ENCODE measurements at places on chromosomes 7 and 10.

DNA sequence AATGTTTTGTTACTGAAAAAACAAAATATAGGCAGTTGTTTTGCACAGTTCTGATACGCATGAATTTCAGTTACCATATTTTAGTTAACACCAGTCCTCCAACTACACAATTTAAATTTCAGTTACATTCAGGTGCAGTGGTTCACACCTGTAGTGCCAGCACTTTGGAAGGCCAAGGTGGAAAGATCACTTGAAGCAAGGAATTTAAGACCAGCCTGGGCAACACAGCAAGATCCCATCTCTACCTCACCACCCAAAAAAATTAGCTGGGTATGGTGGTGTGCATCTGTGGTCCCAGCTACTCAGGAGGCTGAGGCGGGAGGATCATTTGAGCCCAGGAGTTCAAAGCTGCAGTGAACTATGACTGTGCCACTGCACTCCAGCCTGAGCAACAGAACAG lies 45.3 kb downstream of the ABI1 start:
- no peak for DNase-seq

DNA sequence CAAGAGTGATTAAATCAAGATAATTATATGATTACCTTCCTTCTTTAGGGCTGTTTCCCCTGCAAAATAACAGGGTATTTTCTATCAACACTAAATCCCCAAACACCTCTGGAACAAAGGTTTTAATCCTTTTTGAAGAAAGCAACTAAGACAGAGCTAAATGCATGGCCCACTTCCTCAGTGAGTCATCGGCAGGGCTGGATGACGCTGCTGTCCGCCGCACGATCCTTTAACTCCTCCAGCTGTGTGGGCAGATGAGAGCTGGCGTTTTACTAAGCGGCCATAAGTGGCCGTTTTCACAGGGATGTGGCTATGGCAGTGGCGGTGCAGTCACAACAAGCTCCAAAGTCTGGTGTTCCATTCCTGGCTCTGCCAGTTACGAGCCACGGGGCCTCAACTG lies 76.0 kb upstream of the C1QL3 start:
- DNase-seq, result peak; percentile 15

- DNase-seq, result no peak
These were observed 350 bp upstream of the ZNF37A start for GRCh38 chr10:38093816-38094157.

DNA sequence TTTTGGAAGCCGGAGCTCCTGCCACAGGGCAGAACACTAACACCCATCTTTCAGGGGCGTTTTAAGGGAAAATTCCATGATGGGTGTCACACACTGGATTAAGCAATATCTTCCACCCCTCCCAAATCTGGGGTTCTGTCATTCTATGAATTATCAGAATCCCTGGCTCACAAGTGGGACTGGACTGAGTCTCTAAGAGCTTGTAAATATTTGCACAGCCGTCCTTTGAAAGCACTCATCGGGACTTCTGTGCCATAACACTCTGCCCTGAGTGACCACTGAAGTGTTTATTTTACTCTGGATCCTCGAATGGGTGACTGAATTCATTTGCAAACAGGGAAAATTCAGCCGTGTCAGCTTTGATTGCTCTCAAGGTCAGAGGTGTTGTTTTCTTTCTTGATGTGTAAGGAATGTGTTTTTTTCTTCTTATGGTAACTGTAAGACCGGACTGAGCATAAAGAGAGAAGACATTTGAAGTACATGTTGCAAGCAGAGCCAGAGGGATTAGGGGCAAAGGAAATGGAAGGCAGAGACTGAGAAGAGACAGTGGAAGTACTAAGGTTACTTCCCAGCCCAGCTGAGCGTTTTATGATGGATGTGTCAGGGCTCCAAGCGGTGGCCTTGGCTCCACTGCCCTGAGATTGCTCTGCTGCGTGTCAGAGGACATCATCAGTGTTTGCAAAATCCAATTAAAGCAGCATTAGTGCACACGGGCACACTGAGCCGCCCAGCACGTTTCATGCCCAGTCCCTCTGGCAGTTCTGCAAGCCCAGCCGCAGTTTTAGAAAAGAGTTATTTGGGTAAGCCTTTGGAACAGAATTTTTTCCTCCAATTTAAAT lies 17.7 kb upstream of the GTPBP4 start:
- DNase-seq, result no peak

DNA sequence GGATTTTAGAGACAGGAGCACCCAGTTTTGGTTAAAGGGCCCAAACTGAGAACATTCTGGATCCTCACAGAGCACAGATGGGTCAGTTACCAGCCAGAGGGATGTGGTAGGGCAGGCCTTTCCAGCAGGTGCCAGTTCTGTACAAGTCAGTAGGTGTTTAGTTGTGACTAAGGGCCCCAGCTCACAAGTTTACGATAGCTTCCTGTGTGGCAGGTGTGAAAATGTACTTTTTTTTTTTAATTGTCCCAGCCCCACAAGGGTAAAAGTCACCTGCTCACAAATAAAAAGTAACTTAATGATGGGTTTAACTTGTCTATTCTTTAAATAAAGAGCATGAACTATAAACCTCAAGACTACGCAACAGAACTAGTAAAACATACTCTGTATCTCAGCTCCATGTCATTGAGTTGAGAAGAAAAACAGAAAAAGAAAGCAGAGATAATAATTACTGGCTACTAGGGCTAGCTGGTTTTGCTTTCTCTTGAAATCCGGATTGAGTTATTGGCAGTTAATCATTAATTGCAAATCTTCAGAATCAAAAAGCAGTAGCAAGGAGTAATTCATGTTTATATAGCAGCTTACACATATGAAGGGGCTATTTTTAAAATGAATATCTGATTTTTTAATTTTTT lies 15.4 kb downstream of the NFE2L3 start:
- DNase-seq, result no peak

DNA sequence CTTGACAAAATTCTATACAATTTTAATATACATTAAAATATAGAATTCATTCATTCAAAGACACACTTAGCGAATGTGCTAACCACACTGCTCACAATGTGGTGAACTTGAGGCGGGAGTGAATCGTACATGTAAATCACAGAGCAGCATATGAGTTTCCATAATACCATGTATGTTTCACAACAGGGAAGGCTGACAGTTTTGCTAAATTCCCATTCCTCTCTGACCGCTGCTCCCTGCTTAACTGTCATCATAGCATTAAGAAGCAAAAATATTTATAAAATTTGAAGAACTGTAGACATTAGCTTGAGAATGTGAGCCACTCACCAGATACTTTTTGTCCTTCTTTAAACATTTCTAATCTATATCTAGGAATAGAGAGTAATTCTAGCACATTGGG lies 763.3 kb downstream of the MAGI2 start:
- DNase-seq, result no peak

DNA sequence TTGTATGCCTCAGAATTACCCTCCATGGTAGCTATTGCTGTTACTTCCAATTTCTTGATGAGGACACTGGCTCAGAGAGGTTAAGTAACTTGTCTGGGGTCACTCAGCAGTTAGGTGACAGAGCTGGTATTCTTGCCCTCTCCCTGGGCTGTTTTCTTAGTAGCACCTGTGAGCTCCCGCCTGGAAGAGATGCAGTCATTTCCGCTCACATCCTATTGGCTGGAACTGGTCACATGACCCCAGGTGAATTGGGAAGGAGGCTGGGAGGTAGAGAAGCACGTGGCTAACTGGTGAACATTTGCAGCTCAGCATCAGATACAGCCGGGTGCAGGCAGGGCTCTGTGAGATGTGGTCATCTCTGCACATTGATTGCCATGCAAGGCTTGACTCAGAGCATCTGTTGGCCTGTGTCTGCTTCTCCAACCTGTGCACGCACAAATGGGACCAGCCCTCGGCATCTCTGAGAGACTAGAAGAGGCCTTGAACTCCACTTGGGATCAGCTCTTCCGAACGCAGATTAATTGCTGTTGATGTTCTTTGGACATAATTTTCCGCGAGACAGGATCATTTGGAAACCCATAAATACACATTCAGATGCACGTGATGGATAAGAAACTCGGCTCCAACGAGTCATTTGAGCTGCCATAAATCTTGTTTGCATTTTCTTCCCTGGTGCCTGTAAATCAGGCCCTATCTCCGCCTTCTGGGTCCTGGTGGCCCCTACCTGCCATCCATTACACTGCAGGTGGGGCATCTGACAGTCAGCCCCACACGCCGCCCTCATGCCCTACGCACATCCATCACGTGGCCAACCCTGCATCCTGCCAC lies 42.8 kb downstream of the MYL10 start:
- no peak for DNase-seq

DNA sequence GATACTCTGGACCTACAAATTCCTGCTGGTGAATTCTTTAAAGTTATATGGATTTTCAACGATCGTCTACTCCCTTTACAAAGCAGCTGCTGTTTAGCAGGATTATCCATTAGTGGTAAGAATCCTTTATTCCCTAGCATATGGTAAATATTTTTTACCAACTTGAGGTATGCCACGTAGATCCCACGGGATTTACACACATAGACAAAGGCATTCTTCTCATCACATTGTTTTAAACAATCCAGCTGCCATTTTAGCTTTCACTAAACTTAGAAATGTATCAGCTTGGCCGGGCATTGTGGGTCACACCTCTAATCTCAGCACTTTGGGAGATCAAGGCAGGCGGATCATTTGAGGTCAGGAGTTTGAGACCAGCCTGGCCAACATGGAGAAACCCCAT lies 148.0 kb upstream of the SH2B2 start:
- DNase-seq, result no peak

GRCh38 chr10:116125180-116125579 lies 147.8 kb downstream of the GFRA1 start:
- DNase-seq, result no peak

DNA sequence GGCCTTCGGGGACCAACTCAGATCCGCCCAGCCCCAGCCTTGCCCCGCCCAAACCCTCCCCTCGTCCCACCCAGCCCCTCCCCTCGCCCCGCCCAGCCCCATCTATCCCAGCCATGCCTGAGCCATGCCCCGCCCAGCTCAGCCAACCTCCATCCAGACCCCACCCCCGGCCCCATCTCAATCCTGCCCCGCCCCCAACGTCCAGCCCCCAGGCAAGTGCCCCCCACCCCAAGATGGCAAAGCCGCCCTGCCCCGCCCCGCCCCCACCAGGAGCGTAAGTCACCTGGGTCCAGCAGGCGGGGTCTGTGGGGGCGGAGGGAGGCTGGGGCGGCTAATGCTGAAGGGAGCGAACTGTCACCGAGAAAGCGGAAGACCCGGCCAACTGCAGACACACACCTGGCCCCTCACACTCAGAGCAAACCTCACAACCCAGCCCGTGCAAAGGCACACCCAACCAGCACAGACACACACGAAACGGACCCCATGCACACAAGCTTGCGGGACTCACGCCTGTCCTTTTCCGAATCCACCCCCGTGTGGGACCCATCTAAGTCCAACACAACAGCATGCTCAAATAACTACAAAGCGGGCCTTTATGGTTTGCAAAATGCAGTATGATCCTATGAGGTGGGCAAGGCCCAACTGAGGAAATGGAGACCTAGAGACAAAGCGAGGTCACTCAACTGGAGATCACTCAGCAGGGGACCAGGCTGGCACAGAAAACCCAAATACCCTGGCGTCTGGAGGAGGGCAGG lies 11.5 kb upstream of the OGA start:
- no peak for DNase-seq

DNA sequence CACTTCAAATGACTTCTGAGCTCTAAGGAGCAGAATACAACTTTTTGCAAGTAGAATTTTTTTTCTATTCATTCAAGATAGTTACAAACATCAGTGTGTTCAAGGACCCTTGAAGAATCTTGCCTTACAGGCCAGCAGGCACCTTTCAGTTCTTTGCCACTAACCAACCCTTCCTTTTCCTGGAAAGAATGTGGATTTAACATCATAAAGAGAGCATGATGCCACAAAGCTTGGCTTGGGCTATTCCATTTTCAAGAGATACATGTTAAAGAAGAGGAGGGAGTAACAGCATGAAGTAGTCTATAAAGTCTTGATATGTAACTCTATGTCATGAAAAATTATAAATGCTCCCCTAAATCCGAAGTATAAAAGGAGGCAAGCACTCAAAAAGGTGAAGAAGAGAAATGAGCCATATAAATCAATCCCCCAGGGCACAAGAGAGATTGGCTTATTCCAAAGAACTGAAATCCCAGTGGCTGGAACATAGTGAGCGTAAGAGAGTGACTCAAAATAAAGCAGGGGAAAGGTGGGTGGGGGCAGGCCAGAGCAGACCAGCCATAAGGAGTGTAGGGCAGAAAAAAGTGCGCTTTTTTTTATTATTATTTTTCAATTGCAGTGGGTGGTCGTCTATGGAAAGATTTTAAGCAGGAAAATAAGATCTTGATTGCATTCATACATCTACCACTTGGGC lies 1025.6 kb upstream of the C7orf33 start:
- no peak for DNase-seq

- DNase-seq, result no peak
These were observed 170.4 kb downstream of the NOC3L start for GRCh38 chr10:94192333-94192732.

GRCh38 chr10:75061709-75062505 lies 49.5 kb upstream of the SAMD8 start:
- peak; percentile 96 for DNase-seq

DNA sequence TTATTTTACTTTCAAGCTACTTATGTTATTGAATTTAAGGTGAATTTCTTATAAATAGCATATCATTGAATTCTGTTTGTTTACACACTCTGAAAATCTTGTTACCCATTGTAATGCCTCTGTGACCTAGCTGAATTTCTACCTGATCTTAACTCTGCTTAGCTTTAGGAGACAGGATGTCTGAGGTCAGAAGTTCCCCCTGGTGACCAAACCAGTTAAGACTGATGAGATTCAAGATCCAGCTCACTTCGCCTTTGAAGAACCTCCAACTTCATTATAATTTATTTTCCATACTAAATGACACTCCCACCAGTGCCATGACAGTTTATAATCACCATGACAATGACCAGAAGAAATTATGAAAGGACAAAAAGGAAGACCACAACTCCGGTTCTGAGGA lies 213.4 kb upstream of the CDC14C start:
- no peak for DNase-seq

GRCh38 chr7:37984750-37985390 lies 64.4 kb downstream of the EPDR1 start:
- no peak for DNase-seq

- DNase-seq, result no peak
These were observed 499.1 kb upstream of the PODXL start for GRCh38 chr7:132055336-132056120.

GRCh38 chr10:133241501-133242205 lies 4.0 kb downstream of the VENTX start:
- DNase-seq, result no peak

GRCh38 chr7:121313793-121314676 lies 14.8 kb upstream of the WNT16 start:
- no peak for DNase-seq

- DNase-seq, result no peak
These were observed 36.5 kb downstream of the COL1A2 start for GRCh38 chr7:94431176-94431575.

- DNase-seq, result no peak
These were observed 263.4 kb downstream of the LRMDA start for GRCh38 chr10:75694790-75695189.
